ENCODE measurements at places on chromosomes 2 and 18.

DNA sequence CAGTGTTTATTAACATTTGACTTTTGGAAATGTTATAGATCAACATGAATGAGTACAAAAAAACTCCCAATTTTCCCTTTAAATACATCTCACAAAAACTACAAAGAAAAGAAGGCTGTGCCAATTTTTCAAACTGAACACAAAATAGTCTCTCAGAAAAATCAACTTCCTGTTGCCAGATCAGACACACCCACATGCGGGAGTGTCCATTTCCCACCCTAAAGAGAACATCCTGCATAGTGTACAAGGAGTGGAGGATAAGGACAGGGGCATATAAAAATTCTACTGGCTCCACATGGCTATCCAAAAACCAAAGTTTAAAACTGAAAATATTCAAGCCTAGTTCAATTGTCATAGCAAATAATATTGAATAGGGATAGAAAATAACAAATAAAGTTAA, 165.3 kb downstream of the ATAD2B start:
- DNase-seq: no peak

- DNase-seq: no peak
These were observed 28.6 kb downstream of the STK17B start for GRCh38 chr2:196142825-196143224.

DNA sequence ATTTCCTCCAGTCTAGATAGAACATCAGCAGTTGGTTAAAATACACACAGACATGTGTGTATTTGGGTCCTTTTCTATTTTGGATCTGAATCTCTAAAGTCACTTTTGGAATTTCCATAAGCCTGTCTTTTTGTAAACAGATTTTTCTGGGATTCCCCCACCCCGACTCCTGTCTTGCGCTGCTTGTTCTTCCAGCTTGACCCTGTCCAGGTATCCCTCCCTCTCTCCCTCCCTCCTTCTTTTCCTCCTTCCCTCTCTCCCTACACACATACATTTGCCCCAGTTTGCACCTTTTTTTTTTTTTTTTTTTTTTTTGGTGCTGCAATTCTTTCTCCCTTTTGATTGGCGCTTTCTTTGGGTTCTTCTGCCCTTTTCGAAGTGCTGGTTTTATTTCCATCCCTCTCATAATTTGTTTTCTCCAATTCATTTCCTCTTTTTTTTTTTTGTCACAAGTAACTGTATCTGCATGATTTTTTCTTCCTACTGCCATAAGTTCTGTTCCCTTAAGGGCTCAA, 114.8 kb upstream of the SERTAD2 start:
- DNase-seq: no peak

DNA sequence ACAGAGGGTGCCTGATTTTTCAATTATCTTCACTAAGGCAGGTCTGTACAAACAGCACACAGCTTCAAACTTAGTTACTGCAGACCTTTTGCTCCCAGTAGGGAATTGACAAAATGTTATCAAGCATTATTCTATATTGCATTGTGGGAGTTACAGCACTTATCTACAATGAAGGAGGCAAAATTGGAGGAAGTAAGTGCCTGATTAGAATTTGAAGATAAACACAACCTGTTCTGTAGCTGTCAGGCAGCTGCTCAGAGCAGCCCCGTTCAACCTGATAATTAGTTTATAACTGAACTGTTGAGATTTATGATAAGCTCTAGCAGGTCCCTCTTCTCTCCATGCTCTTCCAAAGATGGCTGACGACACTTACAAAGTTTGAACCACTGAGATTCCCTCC, 364.4 kb upstream of the CYRIA start:
- DNase-seq: no peak

DNA sequence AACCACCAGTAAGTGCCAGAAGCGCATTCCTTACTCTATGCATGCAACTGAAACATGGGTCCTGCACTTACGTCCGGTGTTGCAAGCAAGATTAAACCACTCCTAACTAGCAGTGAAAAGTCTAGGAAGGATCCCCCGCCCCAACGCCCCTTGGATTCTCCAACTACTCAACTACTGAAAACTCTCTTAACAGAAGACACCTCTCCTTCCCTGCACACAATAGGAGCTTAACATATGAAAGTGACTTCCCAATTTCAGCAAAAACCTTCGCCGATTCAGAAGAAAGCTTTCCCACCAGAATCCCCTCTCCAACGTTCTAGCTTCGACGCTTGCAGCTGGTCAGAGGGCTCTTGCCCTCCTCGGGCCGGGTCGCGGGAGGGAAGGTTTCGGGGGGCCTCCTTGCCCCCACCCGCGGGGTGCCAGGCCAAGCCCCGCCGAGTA, 578 bp downstream of the IWS1 start:
- no peak for DNase-seq

DNA sequence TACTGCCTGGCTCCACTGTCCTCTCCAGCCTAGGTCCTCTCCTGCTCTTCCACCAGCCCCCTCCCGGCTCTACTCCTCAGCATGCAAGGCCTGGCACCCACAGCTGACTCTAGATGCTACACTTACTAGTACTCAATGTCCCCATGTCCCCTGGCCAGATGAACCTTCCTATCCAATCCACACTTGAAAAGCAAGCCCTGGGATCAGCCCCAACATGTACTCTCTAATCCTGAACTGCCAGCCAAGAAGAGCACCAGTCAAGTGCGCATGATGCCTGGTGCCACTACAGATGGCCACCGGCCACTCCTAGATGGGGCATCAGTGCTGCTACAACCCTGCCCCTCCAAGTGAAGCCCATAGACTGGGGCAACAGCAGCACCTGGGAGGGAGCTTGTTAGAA, 168.2 kb downstream of the STK39 start:
- DNase-seq: no peak

- DNase-seq: no peak
These were observed 9.2 kb upstream of the SELENOI start for GRCh38 chr2:26336719-26337118.

Data from DMS79 treated with DMSO at 0.1 percent for 48 hours (cell line).